Right atrium auricular region (tissue), 2 donors: ENCODE measurements at places on chromosomes 7 and 10.

DNA sequence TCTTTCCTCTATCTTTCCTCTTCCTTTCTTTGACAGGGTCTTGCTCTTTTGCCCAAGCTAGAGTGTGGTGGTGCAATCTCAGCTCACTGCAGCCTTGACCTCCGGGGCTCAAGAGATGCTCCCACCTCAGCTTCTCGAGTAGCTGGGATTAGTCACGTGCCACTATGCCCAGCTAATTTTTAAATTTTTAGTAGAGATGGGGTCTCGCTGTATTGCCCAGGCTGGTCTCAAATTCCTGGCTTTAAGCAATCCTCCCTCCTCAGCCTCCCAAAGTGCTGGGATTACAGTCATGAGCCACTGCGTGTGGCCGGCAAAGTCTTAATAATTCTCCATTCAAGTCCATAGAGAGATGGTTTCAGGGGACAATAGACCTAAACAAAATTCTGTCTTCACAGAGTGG is 40.2 kb downstream of the COL26A1 start:
- DNase-seq, result no peak

- DNase-seq, result no peak
Measured at GRCh38 chr10:101828766-101829551, 10.7 kb upstream of the OGA start.

DNA sequence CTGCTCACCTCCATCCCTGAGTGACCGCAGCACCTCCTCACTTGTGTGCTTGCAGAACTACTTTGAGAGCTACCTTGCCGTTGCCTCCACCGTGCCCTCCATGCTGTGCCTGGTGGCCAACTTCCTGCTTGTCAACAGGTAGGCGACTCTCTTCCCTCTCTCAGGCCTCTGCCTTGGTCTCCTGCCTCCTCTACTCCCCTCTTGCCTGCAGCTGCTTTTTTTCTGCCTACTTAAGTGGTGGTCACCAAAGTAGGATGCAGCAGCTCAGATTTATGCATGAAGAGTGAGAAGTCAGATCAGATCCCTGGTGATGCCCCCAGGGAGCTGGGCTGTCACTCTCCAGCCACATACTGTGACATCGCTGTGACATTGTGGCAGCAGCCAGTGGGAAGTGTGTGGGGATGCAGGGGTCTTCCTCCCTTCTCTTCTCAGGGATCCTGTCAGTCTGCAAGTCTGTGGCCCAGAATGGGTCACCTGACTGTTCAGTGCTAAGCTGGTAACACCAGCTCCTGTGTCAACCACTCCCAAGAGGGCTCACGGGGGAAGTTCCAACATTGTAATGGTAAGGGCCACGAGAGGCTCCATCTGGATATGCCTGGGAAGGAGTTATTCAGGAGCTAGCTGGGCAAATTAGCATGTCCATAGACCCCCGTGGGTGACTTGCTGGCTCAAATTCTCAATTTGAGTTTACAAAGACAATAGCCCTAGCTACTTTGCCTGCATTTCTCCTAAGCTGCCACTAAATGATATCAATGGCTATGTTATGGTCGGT is 25.3 kb downstream of the SLC29A3 start:
- DNase-seq, result no peak

DNA sequence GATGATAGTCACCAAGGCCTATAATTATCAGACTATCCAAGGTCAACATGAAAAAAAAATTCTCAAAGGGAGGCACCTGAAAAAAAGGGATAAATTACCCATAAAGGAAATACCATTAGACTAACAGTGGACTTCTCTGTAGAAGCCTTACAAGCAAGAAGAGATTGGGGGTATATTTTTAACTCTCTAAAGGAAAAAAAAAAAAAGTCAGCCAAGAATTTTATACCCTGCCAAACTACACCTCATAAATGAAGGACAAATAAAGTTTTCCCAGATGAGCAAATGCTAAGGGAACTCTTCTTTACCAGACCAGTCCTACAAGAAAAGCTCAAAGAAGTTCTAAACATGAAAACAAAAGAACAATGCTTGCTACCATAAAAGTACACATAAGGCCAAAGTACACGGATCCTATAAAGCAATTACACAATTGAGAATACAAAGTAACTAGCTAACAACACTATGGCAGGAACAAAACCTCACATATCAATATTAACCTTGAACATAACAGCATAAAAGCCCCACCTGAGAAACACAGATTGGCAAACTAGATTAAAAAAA is 263.1 kb downstream of the RNLS start:
- DNase-seq, result no peak

DNA sequence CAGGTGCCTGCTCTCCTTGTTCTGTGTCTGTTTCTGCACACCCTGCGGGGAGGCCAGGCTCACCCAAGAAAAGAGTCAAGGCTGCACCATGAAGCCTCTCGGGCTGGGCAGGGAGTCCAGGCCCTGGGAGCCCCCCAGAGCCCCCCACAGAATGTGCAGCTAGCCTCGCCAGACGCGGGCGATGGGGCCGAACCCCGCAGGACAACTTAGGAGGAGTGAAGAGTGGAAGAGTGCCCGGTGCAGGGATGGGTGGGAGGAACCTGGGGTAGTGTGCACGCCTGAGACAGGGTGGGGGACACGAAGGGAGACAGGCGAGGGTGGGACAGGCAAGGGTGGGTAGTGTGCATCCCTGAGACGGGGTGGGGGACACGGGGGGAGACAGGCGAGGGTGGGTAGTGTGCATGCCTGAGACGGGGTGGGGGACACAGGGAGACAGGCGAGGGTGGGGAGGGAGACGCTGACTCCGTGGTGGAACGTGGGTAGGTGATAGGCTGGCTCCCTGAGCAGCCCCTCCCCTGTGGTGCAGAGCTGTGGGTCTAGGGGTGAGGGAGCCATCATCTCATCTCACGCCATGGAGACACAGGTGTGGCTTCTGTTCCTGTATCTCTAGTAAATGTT is 615.4 kb downstream of the DNAJB6 start:
- no peak for DNase-seq
